Activated CD8-positive, alpha-beta memory T cell treated with anti-CD3 and anti-CD28 coated beads, Interleukin-2, amount 10 ng/mL, durations not matched to agents 7 days and 5 days (primary cell): ENCODE measurements at places on chromosomes 1 and 21. TPM values are rescaled to one million over a fixed set of nuclear protein-coding genes. Genes with fewer than 3 reads are reported as not detected.

GRCh38 chr21:44349847-44350772, 3.3 kb upstream of the TRPM2 start:
- no peak overlapping the region for H3K27ac ChIP-seq
- peaks cover 36% of the 10 kb centered on the region for H3K4me1 ChIP-seq
- H3K36me3 ChIP-seq = peaks cover 5% of the 10 kb centered on the region
- H3K27me3 ChIP-seq = peaks cover 35% of the 10 kb centered on the region
- DNase-seq = no peak

- peaks cover 19% of the 10 kb centered on the region for H3K36me3 ChIP-seq
- H3K4me1 ChIP-seq = peaks cover 28% of the 10 kb centered on the region
- no peaks in the 10 kb centered on the region for H3K27me3 ChIP-seq
- peak; percentile 77 for DNase-seq
These were observed 17.6 kb downstream of the GALNT2 start for GRCh38 chr1:230084408-230085177.

GRCh38 chr1:205235951-205236350, 8.2 kb downstream of the TMCC2 start:
- peaks cover 21% of the 10 kb centered on the region for H3K27me3 ChIP-seq
- no peak overlapping the region for H3K27ac ChIP-seq
- H3K4me3 ChIP-seq = no peak overlapping the region
- DNase-seq = peak; percentile 1

DNA sequence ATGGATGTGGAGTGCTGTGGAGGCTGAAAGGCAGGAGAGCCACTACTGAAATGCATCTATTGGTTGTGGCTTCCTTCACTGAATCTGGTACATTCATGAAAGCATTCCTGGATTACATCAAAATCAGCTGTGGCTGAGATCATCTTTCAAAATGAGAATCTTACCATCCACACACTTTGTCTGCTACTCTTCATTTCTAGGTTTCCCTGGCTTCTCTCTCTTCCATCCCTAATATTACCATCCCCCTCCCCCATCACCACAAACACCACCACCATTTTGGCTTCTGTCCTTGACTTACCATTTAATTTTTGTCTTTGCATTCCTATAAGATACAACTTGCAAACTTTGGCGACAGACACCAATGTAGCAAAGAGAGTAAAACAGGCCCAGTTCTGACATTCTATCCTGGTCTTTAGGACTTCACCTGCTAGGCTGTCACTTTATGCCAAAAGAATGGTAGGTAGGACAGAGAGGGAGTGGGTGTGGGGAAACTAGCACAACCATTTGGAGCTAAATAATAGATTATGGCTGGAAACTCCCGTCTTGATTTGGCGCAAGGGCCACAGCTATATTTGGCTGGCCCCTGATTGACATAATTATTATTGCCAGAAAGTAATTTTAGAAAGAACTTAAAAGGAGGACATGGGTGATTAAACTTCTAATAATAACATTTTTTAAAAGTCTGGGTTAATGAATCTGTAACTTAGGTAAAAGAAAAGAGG, 15.1 kb upstream of the DUSP10 start:
- no peak for DNase-seq
- H3K27me3 ChIP-seq = no peaks in the 10 kb centered on the region
- H3K36me3 ChIP-seq = peaks cover 22% of the 10 kb centered on the region
- H3K4me1 ChIP-seq = peaks cover 64% of the 10 kb centered on the region

DNA sequence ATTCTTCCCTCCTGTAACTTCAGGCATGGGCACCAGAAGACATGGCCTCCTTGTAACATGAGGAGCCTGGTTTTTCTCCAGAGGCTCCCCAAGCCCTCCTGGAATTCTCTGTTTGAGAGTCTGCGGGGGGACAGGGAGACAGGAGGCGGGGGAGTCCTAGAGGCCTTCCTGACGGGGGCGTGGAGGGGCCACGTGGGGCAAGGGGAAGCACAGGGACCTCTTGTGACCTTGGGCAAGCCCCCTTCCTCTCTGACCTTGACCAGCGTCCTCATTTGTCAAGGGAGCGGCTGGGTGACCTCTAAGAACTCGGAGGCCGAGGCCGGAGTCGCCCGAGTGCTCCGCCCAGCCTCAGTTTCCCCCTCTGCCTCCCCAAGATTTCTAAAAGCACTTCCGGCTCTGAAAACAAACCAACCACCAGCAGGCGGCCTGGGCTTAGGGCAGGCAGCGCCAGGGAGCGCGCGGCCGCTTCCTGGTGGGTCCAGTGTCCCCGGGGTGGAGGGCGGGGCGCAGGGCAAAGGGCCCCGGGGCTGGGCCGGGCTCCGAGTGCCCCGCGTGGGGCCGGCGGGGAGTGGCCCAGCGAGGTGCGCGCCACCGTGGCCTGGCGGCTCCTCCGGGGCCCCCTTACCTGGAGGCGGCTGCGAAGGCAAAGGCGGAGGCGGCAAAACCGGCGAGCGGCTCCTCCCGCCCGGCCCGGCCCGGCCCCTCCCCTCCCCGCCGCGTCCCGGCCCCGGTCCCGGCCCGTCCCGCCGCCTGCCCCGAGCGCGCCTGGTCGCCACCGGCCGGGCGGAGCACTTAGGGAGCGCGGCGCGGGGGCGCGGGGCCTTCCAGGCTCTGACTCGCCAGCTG, at the start of gene TMCO4:
TMCO4 (minus strand) TSS at position 687 of the 846 bp plus-strand sequence. CDS start 19,158 bp downstream, outside the sequence.
- H3K36me3 ChIP-seq = peaks cover 5% of the 10 kb centered on the region
- peaks cover 22% of the 10 kb centered on the region for H3K4me1 ChIP-seq
- peaks cover 3% of the 10 kb centered on the region for H3K27me3 ChIP-seq

The TNFRSF9 gene
- total RNA-seq = 68.1 TPM

The RGS4 gene
- total RNA-seq = not detected

The NCMAP gene
- not detected for total RNA-seq

The RGS16 gene
- total RNA-seq = 39.9 TPM

The EFNA3 gene
- total RNA-seq = 2.8 TPM

The SLC2A5 gene
- total RNA-seq = not detected

The PSRC1 gene
- 19.6 TPM for total RNA-seq

The FCRL4 gene
- not detected for total RNA-seq
